ENCODE measurements at places on chromosomes 2 and 18.

- no peak for DNase-seq
Measured at GRCh38 chr2:134206031-134206430, 47.8 kb upstream of the MGAT5 start.

DNA sequence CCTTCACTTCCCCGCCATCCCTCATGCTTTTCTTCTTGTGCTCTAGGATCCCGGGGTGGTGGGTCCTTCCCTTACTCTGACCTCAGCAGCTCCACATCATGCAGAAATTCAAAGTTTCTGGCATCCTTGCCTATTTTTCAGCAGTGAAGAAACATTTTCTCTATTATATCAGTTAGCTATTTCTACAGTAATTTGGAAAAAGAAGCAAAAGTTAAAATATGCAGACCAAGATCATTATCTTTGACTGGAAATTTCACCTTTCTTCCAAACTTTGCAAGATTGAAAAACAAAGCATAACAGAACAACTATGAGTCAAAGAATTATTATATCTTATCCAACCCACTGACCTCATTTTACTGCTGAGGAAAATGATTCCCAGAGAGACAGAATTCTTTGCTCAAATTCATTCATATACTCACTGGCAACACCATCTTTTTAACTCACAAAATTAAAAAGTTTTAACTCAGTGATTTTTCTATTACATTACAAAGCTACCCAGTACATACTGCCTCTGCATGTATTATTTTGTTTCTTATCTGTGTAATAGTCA is 40.5 kb downstream of the ANTXR1 start:
- no peak for DNase-seq

DNA sequence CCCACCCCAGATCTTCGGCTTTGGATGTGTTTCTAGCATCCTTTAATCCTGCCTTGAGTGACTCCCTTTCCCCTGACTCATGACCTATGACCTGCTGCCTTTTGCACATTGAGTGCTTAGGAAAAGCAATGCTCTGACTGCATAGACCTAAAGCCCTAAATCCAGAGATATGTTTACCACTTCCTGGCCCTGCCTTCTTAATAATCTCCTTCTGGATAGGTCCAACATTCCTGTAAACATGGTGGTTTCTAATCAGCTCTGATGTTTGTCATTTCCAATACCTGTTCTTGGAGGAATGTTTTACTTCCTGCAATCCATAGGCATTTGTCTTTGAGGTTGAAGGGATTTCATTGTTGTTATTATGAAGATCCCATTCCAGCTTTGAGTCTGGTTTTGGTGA is 2.3 kb downstream of the SLC3A1 start:
- no peak for DNase-seq

- DNase-seq = no peak
Measured at GRCh38 chr2:30106543-30106942, 40.3 kb upstream of the YPEL5 start.

- DNase-seq = no peak
Measured at GRCh38 chr18:13388586-13389490, 170.3 kb downstream of the LDLRAD4 start.

DNA sequence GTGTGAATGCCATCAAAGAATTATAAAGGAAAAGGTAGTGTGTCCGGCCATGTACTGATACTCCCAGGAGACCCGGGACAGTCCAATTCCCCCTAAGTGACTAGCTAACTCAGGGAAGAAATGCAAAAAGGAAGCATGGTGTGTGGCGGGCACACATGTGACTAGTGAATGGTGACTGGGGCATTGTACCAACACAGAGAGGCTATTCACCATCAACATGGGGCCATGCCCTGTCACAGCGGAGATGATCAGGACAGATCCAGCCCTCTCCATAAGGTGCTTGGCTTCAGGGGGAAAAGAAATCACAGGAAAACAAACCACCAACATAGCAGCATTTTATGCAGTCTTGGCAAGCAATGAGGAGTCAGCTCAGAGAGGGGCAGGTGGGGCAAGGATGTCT is 34.3 kb downstream of the FAM168B start:
- no peak for DNase-seq

GRCh38 chr2:187615364-187615763 is 61.1 kb upstream of the TFPI start:
- DNase-seq = no peak

DNA sequence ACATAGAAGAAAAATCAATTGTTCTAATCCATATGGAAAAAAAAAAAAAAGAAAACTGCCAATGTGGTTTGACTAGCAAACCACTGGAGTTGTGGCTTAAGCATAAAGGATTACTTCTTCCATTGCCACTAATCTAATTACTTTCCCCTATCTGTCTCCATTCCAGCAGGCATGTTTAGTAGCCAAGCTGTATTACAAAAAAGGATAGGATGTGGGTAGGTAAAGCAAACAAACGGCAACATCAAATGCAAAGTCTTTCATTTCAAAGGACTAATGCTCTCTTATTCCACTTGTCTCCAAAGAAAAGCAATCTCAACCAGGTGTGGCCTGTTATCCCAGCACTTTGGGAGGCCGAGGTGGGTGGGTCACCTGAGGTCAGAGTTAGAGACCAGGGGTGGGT is 36.5 kb downstream of the SLC8A1 start:
- no peak for DNase-seq

DNA sequence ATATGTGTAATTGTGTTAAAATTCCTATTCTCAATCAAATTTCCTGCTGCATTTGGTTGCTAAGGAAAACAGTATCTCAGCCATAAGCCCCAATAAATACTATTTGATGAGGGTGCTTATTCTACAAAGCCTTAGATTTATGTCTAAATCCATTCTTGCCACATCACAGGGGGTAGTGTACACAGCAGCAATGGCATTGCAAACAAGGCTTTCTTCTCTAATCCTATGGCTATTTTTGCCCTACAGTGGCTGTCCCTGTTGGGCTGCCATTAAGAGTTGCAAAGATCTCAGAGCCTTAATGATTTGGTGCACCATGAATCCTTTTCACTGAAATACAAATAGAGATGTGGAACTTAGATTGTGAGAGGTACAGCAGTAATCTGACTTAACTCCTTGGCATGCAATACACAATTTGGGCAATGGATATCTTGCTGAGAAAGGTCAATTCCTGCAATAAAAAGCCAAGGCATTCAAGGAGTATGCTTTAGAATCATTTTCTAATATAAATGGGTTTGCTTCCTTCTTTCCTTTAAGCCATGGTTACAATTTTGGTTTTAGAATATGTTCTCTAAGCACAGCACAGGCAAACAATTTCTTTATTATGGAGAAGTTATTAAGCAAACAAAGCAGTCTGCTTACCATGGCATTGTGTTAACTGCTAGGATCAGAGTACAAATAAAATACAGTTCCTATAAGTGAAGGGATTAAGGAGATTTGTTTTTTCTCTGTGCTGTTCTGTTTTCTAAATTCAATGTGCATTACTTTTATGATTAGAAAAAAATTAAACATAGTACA is 69.8 kb upstream of the CD302 start:
- DNase-seq = no peak

DNA sequence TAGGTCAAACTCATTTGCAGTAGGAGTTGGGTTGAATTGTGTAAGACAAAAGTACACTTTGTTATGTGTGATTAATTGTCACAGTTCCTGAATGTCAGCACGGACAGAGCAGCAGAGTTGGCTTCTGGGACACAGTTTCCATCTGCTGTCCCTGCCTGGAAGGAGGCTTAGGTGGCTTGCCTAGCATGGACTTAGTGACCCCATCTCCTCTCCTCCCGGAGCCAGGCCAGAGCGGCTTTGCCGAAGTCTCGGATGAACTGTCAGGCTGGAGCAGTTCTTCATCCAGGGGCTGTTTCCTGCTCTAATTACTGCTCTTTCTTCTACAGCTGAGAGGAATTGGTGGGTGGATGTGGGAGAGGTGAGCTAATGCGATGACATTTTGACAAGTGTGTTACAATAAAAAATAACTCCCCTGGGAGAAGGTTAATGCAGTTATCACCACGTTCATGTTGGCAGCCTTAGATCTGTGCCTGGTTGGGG is 102.0 kb downstream of the SH3RF3 start:
- no peak for DNase-seq

DNA sequence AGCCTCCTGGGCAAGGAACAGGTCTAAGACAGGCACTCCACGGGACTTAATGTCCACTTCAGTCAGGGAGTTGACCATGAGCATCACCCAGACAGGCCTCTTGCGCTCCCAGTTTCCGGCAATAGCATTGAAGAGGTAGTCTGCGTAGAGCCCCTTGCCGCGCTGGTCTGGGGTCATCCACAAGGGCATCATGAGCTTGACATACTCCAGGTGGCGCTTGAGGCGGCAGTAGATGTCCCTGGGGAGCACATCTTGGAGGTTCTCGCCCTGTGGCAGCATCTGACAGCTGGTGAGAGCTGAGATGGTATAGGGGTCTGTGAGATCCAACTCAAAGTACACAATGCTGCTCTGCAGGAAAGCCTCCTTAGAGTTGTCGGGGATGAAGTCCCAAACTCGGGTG is 10.6 kb downstream of the TRABD2A start:
- DNase-seq = no peak

GRCh38 chr2:237782181-237782580 is 16.4 kb upstream of the RBM44 start:
- DNase-seq = no peak

DNA sequence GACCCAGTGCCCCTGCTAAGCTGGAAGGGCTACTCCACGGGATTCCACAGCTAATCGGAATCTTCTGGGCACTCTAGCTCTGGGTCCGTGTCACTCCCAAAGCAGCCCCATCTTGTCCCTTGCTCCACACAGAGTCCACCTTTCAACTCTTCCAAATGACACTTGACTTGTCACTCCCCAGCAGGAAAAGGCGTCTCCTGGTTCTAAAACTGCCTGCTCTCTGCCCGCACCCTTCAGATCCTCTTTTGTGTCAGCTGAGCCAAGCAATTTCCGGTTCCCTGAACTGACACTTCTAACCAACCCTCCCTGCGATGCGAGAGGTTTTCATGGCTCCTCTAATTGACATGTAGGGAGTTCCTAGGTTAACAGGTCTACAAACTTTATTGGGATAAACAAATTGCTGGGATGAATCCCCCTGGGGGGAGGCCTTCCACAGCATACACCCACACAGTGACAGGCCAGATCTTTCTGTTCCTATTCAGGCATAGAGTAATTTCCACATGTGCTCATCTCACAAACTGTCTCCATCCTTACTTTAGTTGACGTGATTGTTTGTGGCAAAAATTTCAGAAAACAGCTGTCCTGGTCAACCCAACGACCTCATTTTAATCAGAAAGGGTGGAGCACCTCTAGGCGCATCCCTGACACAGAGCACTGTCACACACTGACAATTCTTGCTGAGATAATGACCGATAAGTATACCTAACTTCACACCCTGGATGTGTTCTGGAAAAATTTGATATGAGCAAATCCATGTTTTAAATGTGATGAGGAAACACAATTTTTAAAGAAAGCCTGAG is 104.9 kb downstream of the RBMS1 start:
- DNase-seq = peak; percentile 32

GRCh38 chr2:24984912-24985311 is 13.2 kb upstream of the DNAJC27 start:
- DNase-seq = no peak

- no peak for DNase-seq
Measured at GRCh38 chr18:44801781-44802180, 121.1 kb downstream of the SETBP1 start.

DNA sequence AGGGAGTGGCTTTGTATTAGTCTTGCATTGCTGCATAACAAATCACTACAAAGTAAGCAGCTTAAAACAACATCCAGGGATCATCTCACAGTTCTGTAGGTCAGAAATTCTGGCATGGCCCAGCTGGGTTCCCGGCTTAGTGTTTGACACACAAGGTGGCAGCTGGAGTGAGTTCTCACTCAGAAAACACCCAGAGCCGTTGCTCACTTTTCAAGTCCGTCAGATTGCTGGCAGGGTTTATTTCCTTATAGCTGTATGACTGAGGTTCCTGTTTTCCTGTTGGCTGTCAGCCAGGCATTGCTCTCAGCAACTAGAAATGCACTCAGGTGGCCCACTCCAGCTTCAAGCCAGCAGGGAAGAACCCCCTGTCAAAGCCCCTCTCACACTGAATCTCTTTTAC is 324.1 kb downstream of the CCDC178 start:
- DNase-seq = no peak

- DNase-seq = no peak
Measured at GRCh38 chr2:68244456-68244855, 7.9 kb downstream of the PPP3R1 start.

DNA sequence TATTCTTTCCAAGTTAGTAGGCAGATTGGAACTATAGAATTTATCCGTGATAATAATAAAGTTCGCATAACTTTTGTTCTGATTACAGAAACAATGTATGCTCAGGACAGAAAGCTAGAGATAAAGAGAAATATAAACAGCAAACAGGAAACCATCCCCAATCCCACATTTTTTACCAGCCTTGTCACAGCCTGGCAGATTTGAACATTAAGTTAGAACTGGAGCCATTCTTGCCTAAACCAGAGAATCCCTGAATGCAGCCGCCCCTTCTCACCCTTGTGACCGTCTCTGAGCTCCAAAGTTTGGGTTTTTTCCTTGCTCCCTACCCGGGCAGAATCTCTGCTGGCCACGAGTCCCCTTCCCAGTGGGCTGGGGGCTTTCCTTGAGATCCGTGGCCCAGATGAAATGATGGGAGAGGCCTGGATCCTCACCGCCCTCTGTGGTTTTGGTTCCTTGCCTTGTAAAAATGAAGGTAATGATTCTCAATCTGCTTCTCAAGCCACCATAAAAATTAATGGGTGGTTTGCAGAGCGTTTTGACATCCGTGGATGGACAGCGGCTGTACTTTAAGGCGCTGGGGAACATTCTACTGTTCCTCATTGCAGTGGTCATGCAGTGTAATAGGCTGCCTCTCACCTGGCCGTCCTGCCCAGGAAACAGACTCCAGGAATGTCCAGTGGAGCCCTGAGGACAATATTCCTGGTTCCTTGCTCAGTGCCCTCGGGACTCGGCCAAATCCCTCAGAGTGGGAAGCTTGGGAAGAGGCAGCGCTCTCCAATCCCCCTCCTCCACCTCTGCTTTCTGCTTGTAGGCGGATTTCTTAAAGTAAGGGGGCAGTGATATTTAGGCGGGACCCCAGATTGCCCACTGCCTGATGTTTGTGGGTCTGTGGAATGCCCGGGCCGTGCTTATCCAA is 1.6 kb downstream of the SH3BP4 start:
- no peak for DNase-seq

GRCh38 chr2:118091140-118091478 is 2.8 kb downstream of the INSIG2 start:
- DNase-seq = no peak

- DNase-seq = no peak
Measured at GRCh38 chr2:192007581-192008228, 160.8 kb upstream of the CAVIN2 start.

Data from CD4-positive, alpha-beta T cell treated with Interleukin-15 for 4 hours (primary cell).